Effector CD4-positive, alpha-beta T cell (primary cell): ENCODE measurements at places on chromosomes 16 and 17.

GRCh38 chr16:25875956-25876598 lies 184.3 kb downstream of the HS3ST4 start:
- no peak for DNase-seq

DNA sequence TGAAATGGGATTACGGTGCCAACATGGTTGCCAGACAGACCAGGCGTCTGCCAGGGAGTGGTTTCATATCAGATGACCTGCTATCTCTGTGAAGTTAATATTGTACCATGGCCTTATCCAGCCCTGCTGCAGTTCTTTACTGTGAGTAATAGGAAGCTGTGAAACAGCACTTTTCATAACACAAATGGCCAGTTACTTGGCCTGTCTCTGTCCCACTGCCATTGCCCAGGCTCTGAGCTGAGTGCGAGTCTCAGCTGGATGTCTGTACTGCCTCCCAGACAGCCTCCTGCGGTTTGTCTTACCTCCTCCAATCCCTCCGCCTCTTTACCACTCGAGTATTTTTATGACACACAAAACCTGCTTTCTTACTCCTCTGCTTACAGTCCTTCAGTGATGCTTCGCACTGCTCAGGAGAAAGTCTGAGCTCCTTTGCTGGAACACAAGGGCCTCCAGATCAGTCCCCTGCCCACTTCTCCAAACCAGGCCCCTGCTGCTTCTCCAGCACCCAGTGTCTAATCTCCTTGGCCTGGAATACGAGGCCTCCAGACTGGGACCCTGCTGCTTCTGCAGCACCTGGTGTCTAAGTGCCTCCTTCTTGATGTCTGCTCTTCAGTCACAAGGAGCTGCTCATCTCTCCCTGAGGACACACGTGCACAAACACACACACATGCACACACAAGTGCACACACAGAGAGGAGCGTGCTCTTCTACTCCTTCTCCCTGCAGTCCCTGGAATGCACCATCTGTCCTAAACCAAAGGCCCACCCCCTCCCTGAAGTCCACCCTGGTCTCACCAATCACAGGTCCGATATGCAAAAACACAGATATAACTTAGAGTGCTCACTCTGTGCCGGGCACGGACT lies 17.1 kb upstream of the RHOT1 start:
- DNase-seq: no peak

DNA sequence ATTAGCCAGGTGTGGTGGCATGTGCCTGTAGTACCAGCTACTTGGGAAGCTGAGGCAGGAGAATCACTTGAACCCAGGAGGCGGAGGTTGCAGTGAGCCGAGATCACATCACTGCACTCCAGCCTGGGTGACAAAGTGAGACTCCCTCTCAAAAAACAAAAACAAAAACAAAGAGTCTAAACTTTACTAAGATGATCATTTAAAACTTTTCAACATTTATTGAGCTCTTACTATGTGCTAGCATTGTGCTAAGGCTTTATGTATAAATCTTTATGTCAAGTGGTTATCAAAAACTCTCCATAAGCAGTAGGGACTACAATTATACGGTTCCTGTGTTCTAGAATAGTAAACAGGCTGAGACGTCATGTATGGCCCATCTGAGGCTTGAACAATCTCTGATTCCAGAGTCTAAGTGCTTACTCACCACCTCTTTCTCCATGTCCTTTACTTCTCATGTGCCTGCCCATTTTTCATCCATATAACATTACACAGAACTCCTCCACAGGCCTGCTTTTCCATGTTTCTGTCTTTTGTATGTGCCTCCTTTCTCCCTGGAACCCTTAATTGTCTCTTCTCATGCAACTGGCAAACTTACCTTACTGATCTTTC lies 66.7 kb downstream of the NUP88 start:
- DNase-seq: no peak

DNA sequence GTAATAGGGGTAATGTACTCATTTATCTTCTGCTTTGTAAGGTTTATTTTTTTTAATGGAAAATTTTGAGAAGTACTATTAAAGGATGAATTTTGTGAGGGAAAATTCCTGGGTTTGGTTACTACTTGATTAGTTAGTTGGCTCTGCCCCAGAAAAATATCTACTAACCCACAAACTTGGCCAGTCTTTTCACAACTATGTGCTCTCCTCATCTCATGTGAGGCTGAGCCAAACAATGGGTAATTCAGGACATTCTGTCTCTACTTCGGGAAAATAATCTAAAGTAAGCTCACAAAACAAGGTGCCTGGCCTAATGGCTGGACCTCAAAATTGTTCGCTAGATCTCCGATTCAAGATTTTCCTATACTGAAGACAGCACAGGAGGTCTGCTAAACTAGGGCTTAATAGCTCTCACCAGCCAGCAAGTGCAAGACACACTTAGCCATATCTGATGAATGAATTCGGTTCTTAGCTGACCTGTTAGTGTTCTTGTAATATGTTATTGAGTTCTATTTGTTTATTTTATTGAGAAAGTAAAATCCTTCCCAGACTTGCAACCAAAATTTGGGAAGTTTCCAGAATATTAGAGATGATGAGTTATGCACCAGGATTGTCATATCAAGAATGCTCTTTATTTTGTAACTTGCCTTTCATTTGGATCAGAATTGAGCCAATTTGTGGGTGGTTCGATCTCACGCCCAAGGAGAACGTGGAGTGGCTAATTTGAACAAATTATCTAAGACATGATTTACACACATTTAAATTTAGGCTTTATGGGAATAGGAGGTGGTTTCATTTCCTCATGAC lies 5.7 kb downstream of the KCNJ16 start:
- no peak for DNase-seq

DNA sequence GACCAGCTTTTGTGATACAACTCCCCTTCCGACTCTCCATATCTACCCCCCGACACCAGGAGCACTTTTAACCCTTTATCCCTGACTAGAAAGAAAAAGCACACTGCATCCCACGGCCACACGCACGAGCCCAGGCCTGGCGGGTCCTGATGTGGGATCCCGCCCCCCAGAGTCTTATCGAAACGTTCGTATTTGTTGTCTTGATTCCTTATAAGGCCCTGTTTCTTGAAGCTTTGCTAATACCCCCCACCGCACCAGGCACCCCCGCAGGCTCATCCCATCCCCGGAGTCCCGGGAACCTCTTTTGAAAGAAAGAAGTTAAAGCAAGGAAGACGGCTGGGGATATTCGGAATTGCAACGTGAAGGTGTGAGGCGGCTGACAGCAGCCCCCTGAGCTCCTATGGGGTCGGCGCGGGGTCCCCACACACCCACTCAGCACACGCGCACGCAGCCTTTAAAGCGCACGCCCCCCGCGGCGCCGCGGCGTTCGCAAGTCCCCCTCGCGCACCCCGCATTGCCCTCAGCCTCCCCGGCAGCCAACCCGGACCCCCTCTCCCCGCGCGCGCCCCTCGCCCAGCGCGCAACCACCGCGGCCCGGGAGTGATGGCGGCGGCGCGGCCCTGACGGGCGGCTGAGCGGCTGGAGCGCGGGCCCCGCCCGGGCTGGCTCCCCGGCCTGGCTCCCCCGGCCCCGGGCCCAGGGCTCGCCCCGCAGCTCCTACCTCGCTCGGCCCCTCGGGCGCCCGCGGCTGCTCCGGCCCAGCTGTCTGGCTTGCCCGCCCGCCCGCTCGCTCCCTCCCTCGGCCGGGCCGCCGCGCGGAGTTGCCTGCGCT lies 448 bp downstream of the STAT5B start:
- DNase-seq: peak; percentile 29

DNA sequence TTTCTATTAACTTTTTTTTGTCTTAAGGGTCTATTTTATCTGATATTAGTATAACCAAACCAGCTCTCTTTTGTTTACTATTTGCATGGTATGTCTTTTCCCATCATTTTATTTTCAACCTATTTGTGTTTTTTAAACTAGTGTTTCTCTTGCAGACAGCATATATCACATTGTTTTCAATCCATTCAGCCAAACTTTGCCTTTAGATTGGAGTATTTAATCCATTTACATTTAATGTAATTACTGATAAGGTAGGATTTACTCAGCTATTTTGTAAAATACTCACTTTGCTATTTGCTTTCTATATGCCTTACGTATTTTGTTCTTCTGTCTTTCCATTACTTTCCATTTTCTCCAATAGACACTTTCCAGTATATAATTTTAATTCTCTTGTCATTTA lies 108.0 kb upstream of the NACA2 start:
- no peak for DNase-seq

DNA sequence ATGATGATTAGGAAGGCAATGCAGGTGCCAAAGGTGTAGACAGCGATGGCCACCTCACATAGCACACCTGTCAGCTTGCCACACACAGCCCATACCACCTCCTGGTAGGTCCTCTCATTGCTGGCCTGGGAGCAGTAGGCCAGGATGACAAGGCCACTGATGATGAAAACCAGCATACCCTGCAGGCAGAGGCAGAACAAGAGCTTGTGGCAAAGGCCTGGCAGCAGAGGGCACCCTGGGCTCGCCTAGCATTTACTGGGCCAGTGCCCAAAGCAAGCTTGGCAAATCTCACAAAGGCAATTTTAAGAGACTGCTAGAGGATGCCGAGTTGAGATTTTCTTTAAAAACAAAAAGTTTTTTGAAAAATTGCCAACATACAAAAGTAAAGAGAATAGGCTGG lies 5.9 kb downstream of the SLC38A7 start:
- no peak for DNase-seq

DNA sequence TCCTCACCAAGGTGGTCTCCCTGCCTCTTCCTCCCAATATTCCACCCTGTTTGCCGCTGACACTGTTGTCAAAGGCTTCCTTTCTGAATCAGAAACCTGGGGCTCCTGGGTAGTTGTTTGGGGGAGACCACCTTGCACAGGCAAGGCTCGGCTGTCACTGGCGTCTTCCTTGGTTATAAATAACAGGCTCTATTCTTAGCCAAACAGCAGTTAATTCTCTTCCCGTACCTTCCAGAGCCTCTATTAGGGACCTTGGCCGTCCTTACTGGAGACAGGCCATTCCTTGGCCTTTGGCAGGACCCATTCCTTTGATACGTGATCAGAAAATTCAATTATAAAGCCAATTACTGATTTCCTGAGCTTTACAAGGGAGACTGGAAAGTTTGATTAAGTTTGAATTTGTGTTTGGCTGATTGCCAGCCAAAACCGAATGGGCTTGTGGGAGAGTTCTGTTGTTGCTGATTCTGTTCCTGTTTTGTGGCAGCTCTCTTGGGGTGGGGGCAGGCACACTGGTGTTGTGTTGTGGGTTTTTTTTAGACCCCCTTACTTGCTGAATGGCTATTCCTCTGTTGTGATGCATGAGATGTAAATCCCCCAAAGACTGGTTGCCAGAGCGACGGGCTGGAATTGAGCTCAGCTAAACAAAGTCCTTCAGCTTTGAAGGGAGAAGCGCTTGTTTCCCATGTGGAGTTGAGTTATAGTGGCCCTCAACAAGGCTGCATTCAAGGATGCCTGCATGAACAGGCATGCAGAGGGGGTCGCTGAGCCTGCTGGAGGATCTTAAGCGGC lies 104.6 kb downstream of the GNAO1 start:
- no peak for DNase-seq

DNA sequence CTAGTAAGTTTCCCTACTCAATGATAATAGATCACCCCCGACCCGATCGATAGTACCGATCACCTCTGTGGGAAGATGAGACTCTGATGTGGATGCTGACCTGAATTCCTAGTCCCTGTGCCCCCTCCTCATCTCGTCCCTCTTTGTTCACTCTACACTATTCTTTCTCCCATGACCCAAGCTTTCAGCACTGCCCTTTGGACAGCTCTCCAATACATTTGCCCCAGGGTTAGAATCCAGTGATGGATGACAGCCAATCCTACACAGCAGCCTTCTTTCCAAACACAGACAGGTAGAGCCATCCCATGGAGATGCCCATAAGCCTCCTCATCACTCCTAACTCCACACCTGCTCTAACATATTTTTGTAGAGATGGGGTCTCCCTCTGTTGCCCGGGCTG lies 141.1 kb downstream of the GSG1L start:
- no peak for DNase-seq

GRCh38 chr17:64647817-64648216 lies 14.3 kb downstream of the SMURF2 start:
- no peak for DNase-seq

DNA sequence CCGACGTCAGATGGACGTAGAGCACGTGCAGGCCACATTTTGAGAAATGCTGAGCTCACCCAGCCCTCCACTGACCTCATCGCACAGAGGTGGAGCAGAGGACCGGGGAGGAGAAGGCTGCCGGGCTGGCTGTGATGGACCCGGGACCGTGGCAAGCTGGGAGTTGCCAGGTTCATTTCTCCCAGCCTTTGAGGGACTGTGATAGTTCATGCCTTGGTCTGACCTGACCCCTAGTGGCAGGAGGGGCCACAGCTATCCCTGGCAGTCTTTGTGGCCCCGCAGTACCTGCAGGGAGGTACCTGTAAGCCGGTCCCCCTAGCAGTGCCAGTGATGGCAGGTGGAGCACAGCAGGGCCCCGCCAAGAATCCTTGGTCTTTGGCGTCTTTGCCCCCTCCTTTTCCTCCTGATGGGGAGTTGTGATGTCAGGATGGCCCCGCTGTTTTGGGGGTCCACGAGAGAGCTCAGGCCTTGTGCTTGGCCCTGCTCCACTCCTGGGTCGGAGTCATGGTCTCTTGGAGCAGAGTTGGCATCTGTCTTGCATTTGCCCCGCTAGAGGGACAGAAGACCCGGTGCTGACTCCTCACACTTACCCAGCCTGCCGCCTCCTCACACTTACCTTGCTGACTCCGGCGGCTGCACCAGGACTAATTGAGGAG lies 50.4 kb downstream of the OR1D5 start:
- peak; percentile 35 for DNase-seq

DNA sequence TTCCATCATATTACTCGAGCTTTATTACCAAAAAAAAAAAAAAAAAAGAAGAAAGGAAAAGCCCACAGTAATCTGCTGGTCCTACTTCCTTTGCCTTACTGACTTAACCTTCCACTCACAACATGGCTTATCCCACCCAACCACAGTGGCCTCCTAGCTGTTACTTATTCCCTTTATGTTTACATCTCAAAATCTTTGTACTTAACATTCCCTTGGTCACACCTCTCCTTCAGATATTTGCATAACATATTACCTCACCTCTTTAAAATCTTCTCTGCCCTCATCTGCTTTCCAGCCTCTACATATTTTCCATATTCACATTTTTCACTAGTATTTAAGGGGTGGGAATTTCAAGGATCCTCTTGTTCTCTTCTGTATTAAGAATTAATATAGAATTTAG lies 327.0 kb upstream of the TBX2 start:
- DNase-seq: no peak

- no peak for DNase-seq
Observed at GRCh38 chr16:4071686-4072561, 44.3 kb downstream of the ADCY9 start.

GRCh38 chr16:58661199-58661830 lies 23.3 kb downstream of the SLC38A7 start:
- DNase-seq: no peak

- DNase-seq: no peak
Observed at GRCh38 chr16:11056090-11056992, 112.0 kb downstream of the CLEC16A start.
